ENCODE measurements at places on chromosomes 5 and 9. TPM values are rescaled to one million over a fixed set of nuclear protein-coding genes. Genes with fewer than 3 reads are reported as not detected.

DNA sequence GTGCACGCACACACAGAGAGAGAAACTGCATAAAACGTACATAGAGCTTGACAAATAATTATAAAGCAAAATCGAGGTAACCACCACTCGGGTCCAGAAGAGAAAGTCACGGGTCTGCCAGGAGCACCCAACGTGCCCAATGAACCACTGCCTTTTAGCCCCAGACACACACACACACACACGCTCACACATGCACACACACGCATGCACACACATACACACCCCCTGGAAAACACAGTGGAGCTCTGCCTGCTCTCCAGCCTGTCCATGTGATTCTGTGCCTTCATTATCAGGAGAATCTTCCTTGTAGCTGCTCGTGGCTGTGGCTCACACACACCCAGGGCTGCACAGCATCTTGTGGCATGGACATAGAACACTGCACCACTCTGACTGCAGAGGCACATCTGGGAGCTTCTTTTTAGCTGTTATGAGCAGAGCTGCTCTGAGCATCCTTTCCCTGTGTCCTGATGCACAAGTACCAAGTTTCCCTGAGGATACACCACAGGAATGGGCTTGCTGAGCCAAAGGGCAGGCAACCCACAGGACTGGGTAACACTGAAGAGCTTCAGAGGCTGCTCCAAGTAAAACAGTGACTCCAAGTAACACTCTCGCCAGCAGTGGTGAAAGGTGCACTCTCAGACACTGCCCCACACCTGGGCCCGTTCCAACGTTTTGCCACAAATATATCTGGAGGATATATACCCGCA, 58.9 kb downstream of the CAMSAP1 start:
- no peak overlapping the region for H3K27ac ChIP-seq
- no peak for DNase-seq
- H3K4me1 ChIP-seq, result no peaks in the 10 kb centered on the region
- no peak overlapping the region for H3K4me3 ChIP-seq

GRCh38 chr5:72633041-72633445, 125.8 kb upstream of the ZNF366 start:
- no peak overlapping the region for H3K4me3 ChIP-seq
- H3K4me1 ChIP-seq, result no peaks in the 10 kb centered on the region
- H3K27me3 ChIP-seq, result no peaks in the 10 kb centered on the region
- H3K27ac ChIP-seq, result no peak overlapping the region

DNA sequence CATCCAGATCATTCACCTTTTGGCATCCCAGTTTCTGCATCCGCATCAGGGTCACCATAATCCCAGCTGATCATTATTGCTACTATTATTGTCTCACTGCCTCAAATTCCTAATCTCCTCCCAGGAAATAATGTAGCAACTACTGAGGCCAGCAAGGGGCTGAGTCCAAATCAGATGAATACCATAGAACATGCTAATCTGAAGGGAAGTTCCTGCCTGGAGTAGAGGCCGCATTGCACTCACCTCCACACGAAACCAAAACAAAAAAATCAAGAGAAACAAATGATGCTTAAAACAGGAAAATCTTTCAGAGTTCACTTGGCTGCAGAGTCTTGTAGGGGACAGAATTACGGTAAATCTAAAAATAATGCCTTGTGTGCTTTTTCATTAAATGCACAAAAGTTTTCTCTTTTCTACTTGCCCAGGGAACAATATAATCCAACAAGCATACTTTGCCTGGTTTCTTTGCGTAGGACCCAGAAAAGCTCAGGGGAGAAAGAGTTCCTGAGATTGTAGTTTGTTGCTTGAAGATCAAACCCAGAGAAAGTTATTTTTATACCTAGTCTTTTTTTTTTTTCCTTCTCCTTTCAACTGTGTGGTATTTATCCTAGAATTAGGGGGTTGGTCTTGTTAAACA, 87.7 kb upstream of the KLF4 start:
- H3K36me3 ChIP-seq, result no peaks in the 10 kb centered on the region
- H3K27me3 ChIP-seq, result no peaks in the 10 kb centered on the region
- no peaks in the 10 kb centered on the region for H3K4me1 ChIP-seq
- DNase-seq, result no peak

DNA sequence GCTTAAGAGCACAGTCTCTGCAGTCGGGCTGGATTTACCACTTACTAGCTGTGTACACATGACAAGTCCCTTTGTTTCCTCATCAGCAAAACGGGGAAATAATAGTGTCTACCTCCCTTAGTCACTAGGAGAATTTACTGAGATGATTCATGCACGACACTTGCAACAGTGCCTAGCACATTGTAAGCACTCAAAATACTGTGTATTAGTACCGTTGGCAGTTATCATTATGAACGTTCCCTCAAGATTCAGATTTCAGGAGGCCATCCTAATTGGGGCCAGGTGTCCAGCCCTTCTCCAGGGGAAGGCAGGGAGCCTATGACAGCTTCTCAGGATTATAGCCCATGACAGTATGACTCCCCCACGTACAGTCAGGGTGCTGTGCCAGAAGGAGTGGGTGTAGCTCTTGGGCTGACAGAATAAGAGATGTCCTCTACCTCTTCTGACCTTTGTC, 164.3 kb downstream of the DOCK2 start:
- H3K27ac ChIP-seq, result no peak overlapping the region
- DNase-seq, result no peak
- H3K36me3 ChIP-seq, result no peaks in the 10 kb centered on the region
- no peaks in the 10 kb centered on the region for H3K27me3 ChIP-seq
- H3K4me3 ChIP-seq, result no peak overlapping the region
- peaks cover 17% of the 10 kb centered on the region for H3K4me1 ChIP-seq

DNA sequence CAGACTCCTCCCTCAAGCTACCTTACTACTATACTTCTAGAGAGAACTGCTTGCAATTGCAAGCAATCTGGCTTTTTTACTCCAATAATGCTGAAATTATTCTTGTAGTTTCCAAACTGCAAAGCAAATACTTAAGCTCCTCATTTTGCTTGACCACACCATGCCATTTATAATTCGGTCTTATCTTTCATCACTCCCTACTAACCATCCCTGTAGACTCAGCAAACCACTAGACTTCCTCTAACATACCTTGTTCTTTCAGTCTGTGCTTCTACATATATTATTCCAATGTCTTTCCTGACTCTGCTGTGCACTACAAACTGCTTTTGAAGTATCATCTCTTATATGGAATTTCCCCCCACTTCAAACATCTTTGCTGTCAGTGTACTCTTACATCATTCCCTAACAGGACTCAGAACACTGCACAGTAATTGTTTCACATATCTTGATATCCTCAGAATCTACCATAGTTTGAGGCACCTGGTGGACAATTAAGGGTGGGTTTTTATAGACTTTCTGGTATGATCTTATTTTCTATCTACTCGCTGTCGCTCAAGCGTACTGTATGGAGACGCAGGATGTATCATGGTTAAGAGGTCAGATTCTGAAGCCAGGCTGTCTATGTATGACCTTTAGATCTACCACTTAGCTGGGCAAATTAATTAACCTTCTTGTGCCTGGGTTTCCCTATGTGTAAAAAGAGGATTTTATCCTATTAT, 2.8 kb downstream of the IL6ST start:
- H3K4me3 ChIP-seq, result peak overlapping the region; percentile 75
- peaks cover 76% of the 10 kb centered on the region for H3K4me1 ChIP-seq
- no peaks in the 10 kb centered on the region for H3K27me3 ChIP-seq
- H3K36me3 ChIP-seq, result no peaks in the 10 kb centered on the region
- peak overlapping the region; percentile 98 for H3K27ac ChIP-seq
- DNase-seq, result no peak

DNA sequence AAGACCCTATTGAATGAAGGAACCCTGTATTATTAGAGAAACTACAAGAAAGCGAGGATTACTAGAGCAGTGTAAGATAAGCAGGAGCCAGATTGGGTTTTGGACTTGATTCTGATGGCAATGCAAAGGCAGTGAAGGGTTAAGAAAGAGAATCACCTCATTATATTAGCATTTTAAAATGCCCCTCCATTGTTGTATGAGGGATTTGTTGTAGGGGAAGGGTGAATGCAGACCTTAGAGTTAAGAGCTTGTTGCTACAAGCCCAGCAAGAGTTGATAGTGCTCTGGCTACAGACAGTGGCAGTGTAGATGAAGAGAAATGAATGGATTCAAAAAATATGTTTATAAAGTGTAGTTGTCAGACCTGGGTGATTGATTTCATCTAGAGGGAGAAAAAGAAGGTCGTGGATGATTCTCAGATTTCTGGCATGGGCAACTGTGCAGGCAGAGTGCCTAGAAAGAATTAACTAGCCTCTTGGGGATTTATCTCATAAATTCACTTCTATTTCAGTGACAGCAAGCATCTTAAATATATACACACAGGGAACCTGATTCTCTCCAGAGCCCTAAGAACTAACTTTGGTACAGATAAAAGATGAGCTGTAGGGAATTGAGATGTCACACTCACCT, 344.8 kb downstream of the ARRDC3 start:
- no peak overlapping the region for H3K4me3 ChIP-seq
- H3K36me3 ChIP-seq, result no peaks in the 10 kb centered on the region
- no peak for DNase-seq
- H3K27me3 ChIP-seq, result no peaks in the 10 kb centered on the region
- no peak overlapping the region for H3K27ac ChIP-seq
- H3K4me1 ChIP-seq, result peaks cover 4% of the 10 kb centered on the region

DNA sequence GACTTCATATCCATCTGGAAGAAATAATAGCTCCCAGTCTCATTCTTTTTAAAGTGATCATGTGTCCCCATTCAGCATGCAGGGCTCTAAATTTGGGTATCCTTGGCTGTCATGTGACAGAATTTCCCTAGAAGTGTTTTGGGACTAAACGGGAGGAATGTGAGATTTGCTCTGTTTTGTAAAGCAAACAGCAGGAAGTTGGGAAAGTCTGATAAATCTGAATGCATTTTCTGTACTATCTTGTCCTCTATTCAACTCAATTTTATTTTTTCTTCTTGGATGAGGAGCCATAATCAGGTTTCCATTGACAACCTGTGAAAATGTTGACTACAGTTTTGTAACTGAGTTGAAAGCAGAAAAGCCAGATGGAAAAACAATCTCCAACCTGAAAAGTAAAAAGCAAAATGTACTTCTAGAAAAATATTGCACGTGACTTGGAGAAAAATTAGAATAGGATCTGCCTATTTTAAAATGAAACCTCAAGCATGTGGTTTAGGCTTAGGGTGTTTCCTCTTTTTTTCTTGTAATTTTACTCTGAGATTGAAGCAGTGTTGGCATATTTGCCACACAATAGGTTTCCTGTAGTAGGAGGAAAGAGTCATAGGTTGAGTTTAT, 76.2 kb upstream of the IL6ST start:
- no peak for DNase-seq
- no peak overlapping the region for H3K4me3 ChIP-seq
- H3K4me1 ChIP-seq, result no peaks in the 10 kb centered on the region
- no peaks in the 10 kb centered on the region for H3K36me3 ChIP-seq

DNA sequence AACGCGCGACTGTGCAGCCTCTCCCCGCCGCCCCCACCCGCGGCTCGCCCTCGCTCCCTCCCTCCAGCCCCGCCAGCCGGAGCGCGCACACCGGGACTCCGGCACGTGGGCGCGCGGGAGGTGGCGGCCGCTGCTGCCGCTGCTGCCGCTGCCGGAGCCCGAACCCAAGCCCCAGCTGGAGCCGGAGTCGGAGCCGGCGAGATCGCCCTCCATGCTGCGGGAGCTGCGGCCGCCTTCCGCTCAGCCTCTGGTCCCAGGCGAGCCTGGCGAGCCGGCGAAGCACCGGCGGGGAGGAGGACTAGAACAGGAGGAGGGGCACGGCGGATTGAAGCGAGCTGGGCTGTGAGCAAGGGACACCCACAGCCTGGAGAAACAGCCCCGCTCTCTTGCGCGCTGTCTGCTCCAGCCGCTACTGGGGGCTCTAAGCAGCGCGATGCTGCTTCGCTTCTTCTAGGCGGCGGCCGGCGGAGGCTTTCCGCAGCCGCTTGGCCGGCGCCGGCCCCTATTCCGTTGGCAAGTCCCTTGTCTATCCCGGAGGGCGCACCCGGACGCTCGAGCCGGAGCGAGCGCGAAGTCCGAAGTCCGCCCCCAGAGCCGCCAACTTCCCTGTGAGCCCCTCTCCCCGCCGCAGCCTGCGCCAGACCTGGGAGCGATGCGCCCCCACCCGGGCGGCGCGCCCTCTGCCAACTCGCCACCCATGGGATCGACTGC, 598.7 kb upstream of the SGCD start:
- H3K27ac ChIP-seq, result no peak overlapping the region
- peaks cover 82% of the 10 kb centered on the region for H3K27me3 ChIP-seq
- H3K4me3 ChIP-seq, result peak overlapping the region; percentile 21
- H3K4me1 ChIP-seq, result peaks cover 5% of the 10 kb centered on the region
- H3K36me3 ChIP-seq, result no peaks in the 10 kb centered on the region

GRCh38 chr5:58930520-58930919, 347.6 kb downstream of the RAB3C start:
- no peak overlapping the region for H3K4me3 ChIP-seq
- no peak overlapping the region for H3K27ac ChIP-seq
- no peak for DNase-seq
- H3K36me3 ChIP-seq, result no peaks in the 10 kb centered on the region

- H3K27ac ChIP-seq, result no peak overlapping the region
- no peaks in the 10 kb centered on the region for H3K27me3 ChIP-seq
- H3K36me3 ChIP-seq, result no peaks in the 10 kb centered on the region
These were observed 220.7 kb downstream of the DRD1 start for GRCh38 chr5:175223291-175223690.

DNA sequence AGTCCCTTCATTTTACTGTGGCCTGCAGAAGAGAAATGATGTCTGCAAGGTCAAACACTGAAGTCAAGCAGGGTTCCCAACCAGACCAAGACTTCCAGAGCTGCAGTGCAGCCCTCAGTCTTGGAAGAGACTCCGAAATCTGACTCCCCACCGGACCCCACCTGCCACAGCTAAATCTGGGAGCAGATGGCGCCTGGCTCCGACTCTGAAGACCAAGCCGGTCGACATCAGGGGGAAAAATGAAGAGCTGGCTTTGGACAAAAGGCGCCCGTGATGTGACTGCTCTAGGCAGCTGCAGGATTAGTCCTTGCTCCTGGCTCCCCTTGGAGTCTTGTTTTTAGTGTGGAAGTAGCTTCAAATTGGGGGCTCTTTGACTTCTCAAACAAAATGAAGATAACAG, 72.4 kb upstream of the ZNF622 start:
- H3K27me3 ChIP-seq, result no peaks in the 10 kb centered on the region
- H3K36me3 ChIP-seq, result no peaks in the 10 kb centered on the region
- H3K4me3 ChIP-seq, result no peak overlapping the region
- no peak overlapping the region for H3K27ac ChIP-seq
- no peak for DNase-seq

DNA sequence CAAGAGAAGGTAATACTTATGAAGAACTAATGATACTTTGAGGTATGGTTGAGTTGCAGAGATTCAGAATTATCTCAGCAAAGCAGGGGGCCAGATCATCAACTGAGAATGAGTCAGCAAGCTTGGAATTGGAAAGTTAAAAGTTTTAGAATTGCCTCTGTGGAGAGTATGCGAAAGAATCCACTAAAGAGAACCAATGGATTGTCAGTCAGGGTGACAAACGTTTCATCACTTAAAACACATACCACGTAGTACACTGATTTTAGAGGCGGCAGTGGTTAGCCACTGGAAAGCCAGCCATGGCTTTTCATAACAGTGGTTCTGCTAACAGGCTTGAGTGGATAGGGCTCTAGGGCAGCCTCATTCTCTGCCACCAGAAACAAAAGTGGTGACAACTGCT, 30.7 kb downstream of the AOPEP start:
- no peak overlapping the region for H3K27ac ChIP-seq
- no peak for DNase-seq
- H3K4me3 ChIP-seq, result no peak overlapping the region
- no peaks in the 10 kb centered on the region for H3K27me3 ChIP-seq
- peaks cover 11% of the 10 kb centered on the region for H3K36me3 ChIP-seq

The CD72 gene
- total RNA-seq, result 4.0 TPM

The DMRTA1 gene
- 3.2 TPM for total RNA-seq

The PCDHA4 gene
- total RNA-seq, result 0.65 TPM

The TGFBI gene
- 151 TPM for total RNA-seq

The WHRN gene
- 6.8 TPM for total RNA-seq

All from left lung (tissue), 14 donors.